Hematopoietic multipotent progenitor cell treated with erythropoietin and hydrocortisone succinate and interleukin-3 and kit ligand, for 4 days (in vitro differentiated cells): ENCODE measurements at places on chromosomes 6 and 20.

DNA sequence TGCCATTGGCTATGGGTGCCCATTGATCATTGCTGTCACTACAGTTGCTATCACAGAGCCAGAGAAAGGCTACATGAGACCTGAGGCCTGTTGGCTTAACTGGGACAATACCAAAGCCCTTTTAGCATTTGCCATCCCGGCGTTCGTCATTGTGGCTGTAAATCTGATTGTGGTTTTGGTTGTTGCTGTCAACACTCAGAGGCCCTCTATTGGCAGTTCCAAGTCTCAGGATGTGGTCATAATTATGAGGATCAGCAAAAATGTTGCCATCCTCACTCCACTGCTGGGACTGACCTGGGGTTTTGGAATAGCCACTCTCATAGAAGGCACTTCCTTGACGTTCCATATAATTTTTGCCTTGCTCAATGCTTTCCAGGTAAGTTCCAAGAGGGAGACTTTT is 16.4 kb downstream of the ADGRF4 start:
- peak; percentile 57 for DNase-seq

DNA sequence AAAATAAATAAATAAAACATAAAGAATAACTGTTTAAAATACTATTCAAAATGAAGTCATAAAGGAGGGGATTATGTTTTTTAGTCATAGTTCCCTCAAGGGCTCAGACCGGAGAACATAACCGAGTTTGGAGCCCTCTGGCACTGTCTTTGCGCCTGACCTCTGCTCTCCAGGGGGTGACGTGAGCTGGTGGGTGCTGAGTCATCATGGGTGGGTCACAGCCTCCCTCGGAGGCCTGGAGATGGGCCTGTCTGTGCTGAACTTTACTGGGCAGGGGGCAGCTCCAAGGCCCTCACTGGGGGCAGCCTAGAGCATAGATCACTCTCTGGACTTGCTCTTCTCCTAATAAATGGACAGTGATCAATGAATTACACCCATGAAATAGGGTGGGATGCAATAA is 3.1 kb upstream of the MAVS start:
- peak; percentile 75 for DNase-seq

- DNase-seq, result no peak
These were observed 21.9 kb upstream of the C6orf62 start for GRCh38 chr6:24740861-24741260.

GRCh38 chr6:36817847-36818246 is 21.4 kb downstream of the CPNE5 start:
- DNase-seq, result no peak

DNA sequence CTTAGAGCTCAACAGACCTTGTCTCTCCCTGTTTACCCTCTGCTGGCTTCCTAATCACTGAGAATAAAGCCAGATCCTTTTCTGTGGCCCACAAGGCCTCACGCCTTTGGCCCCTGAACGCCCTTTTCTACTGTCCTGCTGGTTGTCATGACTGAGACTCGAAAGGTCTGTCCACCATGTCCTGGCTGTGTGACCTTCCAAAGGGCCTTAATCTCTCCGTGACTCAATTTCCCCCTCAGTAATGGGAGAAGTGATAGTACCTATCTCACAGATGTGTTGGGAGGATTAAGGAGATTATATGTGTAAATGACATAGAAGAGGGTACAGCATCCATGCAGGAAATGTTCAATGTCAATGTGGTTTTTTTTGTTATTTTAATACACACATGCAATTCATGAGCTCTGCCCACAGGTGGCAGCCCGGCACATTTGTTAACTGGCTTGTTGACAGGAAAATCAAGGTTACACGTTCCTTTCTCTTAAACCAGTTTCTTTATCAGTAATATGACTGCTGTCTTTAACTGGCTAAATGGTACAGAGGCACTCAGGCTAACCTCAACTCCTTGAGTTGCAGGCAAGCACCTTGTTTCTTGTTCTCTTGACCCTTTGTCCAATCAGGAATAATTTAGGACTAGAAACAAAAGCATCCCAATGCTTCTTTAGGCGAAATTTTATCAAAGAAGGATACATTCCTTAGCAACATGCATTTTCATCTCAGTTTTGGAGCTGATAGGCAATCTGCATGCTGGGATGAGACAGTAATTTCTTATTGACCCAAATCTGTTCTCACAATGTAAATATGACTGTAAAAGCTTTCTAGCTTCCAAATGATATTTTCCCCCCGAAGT is 16.6 kb downstream of the SLC22A1 start:
- peak; percentile 75 for DNase-seq

GRCh38 chr20:3753501-3754275 is 13.9 kb downstream of the ADISSP start:
- no peak for DNase-seq

DNA sequence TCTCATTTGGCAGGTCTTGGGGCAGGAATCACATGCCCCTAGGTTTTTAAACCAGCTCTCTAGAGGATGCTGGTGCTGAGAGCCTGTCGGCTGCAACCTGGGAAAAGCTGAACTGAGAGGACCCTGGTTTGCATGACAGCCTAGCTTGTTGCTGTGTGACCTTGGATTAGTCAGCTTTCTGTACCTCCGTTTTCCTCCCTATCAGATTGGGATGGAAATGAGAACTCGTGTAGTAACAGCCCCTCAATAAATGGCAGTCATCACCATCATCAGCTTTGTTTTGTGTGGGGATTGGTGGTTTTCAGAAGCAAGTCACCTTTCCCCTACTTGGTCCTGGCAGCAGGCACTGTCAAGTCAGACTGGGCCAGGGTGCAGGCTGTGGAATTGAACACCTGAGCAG is 75.2 kb upstream of the MYL9 start:
- DNase-seq, result no peak
